ENCODE measurements at places on chromosomes 2 and 18.

DNA sequence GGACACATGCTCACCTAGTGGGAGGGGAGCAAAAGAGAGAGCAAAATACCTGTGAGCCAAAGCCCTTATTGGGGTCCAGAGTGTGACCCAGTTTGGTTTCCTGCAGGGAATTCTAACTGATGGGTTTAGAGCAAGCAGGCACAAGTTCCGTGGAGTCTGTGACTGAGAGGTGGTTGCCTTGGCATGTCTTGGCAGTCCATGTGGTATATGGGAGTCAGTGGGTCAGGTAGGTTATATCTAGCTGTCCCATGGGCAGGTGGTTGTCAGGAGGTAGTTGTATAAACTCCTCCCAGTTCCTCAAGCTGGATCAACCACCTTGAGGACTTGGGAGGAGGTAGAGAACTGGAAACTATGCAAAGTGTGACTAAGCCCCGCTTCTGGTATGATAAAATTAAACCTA is 452.8 kb upstream of the VWC2L start:
- DNase-seq: no peak

GRCh38 chr2:152479282-152479681 is 144.3 kb downstream of the FMNL2 start:
- no peak for DNase-seq

DNA sequence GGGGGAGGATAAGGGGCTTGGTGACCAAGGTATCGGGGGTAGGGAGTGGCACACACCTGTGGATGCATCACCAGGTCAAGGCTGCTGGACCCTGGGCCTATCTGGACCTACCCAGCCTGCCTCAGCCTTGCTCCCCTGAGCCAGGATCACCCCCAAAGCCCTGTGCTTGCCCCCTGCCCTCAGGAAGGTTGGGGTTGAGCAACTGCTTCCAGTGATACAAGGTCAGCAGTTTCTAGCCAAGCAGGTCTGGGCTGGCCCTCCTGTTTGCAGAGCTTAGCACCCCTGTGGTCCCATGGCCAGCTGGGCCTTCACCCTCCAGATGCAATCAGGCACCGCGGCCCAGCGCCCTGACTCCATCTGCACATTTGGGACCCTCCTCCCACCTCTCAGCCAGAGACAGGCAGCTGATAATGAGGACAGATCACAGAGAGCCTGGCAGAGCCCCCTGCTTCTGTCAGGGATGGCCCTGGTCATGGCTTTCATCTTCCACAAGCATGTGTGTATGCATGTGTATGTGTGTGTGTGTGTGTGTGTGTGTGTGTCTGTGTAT is 154.6 kb downstream of the TFCP2L1 start:
- DNase-seq: no peak

DNA sequence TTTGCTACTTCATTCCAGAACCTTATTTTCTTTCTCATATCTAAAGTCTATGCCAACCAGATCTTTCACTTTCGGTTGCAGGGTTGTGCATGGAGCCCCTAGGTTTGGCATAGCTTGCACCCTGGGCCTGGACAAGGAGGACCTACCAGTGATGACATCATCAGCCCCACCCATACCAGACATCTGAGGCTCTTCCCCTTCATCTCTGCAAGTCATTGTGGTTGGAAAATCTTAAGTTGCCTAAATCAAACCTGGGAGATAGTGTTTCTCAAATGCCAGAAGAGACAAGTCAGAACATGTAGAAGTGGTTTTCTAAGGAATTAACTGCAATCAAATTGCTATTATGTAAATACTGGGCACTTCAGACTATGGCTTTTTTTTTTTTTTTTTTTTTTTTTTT is 363.3 kb downstream of the ZNF516 start:
- no peak for DNase-seq

- no peak for DNase-seq
These were observed 3.0 kb upstream of the PXDN start for GRCh38 chr2:1747065-1747941.

- no peak for DNase-seq
These were observed 824.1 kb downstream of the NRXN1 start for GRCh38 chr2:50207881-50208280.

DNA sequence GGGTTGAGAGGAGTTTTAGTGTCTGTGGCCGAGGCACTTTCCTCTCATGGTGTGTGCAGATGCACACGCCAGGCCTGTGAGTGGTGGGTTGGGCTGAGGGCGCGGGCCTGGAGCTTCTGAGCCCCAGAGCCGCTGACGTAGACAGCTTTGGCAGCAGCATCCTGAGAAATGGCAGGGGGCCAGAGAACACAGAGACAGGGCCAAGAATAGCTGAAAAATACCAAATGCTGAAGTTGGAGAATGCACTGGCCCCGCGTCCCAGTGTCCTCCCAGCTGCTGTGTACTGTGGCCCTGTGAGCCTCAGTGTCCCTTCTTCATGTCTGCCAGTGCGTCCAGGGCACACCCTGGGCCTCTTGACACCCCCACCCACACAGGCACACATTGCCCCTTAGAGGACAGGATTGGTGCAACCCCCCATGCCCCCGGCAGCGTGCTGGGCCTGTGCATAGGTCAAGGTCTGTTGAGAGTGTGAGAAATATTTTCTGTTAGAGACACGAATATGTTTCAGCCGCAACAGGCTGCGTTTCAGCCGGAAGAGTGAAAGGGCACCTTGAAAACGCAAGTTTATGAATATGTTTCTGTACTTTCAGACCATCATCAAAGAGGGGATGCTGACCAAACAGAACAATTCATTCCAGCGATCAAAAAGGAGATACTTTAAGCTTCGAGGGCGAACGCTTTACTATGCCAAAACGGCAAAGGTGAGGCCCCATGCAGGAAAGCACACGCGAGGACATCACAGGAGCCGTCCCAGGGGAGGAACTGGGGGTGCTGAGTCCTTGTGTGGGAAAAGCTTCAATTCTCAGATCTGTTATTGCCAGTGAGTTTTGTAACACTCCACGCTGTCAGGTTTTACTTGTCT is 33.6 kb downstream of the DGKD start:
- DNase-seq: peak; percentile 94

DNA sequence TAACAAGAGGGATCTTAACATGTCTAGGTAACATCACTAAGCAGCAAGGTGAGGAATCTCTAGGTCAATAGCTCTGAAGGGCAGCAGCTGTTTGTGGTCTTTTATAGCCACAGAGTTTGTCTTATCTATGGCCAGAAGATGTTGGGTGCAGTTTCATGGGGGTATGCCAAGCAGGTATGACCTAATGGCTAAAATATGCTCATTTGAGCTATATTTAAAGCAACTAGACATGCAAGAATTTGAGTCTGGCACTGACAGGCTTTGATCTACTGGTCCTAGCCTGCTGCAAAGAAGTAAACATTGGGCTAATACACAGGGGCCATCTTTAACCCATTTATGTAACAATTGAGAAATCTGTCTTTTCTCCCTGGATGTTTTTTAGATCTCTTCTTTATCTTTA is 13.9 kb upstream of the UGP2 start:
- no peak for DNase-seq

- DNase-seq: no peak
These were observed 588.6 kb downstream of the NRXN1 start for GRCh38 chr2:50443288-50443687.

DNA sequence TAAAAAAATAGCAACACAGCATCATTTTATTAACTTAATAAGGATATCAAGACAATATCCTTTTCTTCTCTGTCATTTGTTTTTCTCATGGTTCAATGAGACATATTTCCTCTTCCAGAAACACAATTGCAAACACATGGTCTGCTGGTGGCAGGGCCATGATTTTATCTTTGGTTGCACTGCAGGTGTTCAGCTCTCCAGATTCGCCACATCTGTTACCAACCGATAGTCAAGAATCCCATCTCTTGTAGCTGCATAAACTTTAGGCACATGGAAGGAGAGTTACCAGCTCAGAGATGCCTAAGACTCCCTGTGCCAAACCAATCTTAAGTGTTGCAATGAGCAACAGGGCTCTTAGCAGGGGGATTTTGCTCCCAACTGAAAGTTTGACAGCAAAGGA is 1303.2 kb upstream of the CELF4 start:
- no peak for DNase-seq

GRCh38 chr2:211846036-211846400 is 692.6 kb downstream of the ERBB4 start:
- no peak for DNase-seq

DNA sequence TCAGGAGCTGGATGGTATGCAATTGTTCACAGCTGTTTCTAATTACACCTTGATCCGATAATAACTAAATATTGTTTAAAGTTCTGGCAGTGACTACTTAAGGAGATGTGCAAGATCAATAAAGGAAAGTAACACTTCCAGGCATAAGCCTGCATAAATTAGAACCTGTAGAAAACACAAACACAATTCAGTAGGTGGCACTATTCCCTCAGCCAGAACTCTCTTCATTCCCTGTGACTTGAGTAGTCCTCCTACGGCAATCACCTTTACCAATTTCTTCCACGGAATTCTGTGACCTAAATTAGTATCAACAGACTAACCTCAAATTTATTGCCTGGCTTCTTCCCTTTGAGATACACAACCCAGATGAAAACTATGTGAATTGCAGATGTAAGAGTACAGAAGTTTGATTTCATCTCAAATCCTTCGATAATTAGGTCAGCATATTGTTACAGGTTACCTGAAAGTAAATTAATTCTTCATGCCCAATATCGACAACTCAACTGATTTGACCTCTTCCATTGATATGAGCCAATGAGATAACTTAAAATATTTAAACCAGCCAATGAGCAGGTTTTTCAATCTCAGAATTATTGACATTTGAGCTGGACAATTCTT is 137.8 kb downstream of the PID1 start:
- no peak for DNase-seq

- DNase-seq: no peak
These were observed 74.1 kb upstream of the EHBP1 start for GRCh38 chr2:62631160-62632085.

DNA sequence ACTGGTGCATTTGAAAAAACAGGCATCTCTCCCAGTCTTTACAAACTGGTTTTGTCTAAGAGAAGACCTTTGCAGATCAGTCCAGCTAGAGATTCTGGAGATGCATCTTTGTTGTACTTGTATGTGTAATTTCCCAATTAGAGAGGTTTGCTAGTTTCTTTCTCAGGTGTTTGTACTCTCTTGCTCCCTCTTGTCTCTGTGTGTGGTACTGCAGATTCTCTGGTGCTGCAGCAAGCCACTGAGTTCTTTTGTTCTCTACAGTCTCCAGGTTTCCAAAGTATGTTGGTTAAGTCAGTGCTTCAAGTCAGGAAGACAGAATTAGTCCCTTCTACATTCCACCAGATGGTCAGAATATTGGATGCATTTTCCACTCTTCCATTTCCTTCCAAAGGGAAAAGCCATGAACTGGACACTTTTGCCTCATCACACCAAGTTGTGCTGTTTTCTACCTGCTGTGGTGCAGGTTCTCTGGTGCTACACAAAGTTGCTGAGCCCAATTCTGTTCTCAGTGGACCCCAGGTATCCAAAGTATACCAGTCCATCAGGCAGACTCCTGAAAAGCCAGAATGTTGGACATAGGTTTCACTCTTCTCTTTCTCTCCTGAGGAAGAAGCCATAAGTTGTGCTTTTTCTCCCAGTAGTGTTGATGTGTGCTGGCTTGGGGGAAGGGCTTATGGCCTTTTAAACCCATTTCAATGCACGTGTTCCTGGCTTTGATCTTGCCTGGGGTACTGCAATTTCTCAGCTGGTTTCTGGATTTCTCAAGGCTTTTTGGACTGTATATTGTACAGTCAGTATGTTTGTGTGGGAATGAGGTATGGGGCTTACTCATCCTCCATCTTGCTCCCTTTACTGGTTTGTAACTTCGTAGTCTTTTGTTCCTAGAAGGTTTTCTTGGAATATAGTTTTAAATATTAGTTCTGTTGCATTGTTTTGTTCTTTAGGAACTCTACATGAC is 29.8 kb downstream of the EPC2 start:
- DNase-seq: no peak

GRCh38 chr2:237508361-237508760 is 21.3 kb downstream of the MLPH start:
- DNase-seq: no peak

DNA sequence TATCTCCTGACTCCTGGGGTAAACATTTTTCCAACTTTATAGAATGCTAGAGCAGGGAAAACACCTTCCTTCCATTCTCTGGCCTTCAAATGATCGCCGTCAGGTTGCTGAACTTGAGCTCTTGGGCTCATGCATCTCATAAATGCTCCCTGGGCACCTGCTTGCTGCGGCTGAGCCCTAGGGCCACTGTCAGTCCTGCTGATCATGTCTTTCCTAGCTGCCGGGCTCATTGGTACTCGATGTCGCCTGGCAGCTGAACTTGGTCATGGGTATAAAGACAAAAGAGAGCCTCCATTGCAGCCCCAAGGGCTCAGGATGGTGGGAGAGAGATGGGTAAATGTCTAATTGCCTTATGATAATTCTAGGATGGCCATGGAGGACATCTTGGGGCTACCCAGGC is 80.6 kb downstream of the HS1BP3 start:
- DNase-seq: no peak

DNA sequence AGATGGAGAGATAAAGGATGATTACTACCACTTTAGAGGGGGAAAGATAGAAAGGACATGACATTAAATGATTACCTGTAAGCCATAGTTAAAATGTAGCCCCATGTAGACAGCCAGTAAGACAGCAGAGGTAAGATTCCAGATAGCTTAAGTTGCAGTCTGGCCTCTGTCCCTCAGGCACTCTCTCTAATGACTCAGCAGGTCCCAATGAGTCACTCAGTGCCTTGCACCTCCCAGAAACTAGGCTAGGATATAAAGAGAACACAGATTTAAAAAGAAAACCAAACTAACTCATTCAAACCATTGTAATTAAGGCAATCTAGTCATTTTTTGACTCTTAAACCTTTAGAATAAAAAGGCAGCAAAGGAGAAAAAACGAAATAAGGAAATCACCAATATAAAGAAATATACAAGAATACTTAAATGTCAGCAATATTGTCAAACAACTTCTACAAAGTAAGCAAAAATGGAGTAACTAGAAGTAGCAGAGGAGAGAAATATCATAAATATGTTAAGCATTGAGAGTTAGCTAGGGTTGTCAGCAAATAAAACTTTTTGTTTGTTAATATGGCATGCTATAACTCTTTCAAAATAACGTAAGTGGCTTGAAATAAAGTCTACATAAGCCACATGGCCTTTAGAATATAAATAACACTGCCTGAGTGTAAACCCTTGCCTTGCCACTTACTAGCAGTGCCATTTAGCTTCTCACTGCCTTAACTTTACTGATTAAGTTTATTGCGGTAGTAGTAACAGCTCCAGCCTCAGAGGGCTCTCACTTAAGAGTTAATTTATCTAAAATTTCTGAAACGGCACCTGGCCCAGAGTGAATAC is 48.5 kb downstream of the SOCS6 start:
- no peak for DNase-seq

DNA sequence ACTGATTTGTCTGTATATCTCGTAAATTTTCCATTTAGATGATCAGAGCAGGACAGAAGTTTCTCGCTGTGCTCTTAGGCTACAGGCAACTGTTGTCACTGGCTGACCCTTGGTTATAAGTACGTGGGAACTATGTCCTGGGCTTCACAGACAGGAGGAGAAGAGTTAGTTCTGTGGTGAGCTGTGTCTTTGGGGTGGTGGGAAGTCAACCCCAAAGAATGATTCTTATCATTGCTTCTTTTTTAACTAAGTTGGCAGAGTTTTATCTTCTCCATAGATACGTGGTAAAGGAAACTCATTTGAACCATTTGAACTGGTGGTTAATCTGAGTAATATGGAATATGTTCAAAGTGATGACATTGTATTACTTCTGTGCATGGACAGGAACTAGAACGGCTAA is 230.6 kb upstream of the EPAS1 start:
- no peak for DNase-seq

All from NCI-H446 (cell line).